ENCODE measurements at places on chromosomes 12 and 14.

- no peak for DNase-seq
Measured at GRCh38 chr12:67237231-67237630, 31.9 kb upstream of the CAND1 start.

DNA sequence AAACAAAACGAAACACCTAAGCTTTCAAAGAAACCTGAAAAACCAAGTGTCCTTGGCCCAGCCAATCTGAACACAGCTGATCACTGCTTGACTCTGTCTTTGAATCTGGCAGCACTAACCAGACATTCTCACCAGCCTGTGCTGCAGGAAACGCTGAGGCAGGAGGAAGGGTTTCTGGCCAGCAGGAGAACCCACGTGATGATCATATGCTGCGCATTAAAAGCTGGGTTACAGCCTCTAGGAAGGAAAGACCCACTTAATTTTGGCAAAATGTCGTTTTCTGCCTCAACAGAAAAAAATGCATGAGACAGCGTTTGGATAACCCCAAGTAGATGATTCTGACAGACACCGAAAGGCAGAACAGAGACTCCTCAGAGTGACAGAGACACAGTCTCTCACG is 9.8 kb downstream of the APPL2 start:
- DNase-seq, result no peak

DNA sequence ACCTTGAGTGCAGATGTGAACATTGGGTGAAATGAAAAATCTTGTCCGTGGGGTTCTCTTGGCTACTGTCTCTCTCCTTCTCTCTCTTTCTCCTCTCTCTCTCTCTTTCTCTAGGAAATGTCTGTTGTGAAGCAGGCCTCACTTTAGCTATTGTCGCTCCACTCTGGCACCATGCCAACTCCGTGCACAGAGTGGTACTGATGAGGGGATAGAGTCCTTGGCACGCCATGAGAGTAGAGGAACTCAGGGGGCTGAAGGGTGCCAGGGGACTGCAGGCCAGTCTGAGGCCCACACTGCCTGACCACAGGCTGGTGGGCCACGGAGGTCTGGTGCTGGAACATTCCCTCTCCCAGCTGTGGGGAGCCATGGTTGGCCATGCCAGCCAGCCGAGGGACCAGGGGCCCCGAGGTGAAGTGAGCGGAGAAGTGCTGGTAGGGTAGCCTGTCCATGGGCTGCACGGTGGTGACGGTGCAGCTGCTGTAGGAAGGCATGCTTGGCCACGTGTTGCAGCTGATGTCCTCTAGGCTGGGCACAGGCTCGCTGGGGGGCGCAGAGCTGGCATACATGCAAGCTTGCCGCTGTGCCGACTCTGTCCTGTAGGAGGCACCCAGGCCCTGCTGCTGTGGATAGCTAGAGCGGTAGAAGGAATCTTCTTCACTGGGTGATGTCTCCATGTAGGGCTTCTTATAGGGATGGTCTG is 50.4 kb downstream of the TBX5 start:
- DNase-seq, result no peak

DNA sequence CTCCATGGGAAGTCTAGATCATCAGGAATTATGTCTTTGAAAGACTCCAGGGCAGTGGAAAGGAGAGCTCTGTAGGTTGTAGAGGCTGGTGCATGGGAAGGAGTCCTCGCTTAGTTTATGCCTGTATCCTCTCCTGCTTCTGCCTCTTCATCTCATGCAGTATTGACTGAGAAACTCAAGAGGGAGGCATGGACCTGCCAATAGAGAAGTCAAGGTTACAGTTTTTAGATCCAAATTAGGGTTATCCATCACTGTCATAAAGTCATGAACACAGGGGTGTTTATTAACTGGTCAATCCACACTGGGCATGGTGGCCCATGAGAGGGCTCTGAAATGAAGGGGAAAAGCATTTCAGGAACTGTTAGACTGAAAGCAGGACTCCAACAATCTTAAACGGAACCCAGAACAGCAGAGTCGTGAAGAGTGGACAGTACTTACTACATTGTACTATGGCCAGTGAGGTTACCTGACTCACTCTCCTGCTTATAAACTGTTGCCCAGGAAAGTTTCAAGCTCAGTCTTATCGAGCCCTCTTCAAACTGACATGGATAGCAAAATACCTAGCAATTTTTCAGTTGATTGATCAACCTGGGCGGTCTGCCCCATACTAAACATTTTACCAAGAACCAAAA is 30.1 kb upstream of the DHRS7 start:
- DNase-seq, result no peak

DNA sequence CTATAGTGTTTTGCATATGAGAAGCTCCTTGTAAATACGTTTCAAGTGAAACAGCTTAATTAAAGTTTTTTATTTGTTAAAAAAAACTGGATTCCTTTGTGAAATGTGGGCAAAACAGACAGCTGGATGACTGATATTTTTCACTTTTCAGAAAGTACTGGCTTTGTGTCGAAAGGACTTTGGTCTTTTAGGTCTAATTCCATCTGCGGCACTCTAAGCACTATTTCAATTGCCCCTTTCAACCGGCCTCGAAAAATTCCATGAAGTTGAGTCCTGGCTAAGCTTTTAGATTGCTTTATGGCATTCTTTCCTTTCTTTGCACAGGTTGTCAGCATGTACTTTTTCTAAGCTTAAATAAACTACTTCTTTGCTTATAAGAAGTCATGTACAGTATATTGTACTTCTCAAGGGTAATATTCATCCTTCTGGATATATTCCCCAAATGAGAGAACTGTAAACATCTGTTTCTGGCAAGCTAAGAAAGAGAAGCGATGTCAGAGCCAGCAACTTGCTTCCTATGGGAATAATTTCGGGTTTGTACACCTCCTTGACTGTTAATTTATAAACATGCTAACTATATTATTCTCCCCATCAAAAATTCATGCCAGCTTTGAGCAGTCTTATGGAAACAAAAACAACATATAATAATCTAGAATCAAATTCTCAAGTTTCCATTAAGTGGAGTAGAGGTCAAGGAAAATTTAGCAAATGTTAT is 611.3 kb downstream of the ETNK1 start:
- DNase-seq, result no peak

GRCh38 chr12:3728686-3729085 is 24.2 kb downstream of the CRACR2A start:
- no peak for DNase-seq

DNA sequence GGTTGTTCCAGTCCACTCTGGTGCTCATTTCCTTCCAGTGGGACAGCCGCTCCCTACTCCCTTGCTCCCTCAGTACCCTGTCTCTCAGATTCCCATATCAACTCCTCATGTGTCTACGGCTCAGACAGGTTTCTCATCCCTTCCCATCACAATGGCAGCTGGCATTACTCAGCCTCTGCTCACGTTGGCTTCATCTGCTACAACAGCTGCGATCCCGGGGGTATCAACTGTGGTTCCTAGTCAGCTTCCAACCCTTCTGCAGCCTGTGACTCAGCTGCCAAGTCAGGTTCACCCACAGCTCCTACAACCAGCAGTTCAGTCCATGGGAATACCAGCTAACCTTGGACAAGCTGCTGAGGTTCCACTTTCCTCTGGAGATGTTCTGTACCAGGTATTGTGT is 69.9 kb downstream of the RAD52 start:
- DNase-seq, result no peak

GRCh38 chr12:120698665-120699064 is 11.6 kb upstream of the UNC119B start:
- DNase-seq, result no peak

- DNase-seq, result peak; percentile 29
Measured at GRCh38 chr14:32950584-32950983, 11.9 kb downstream of the NPAS3 start.

GRCh38 chr12:125519026-125519651 is 453.9 kb downstream of the AACS start:
- no peak for DNase-seq

GRCh38 chr14:30355431-30355913 is 203.5 kb upstream of the G2E3 start:
- peak; percentile 94 for DNase-seq

GRCh38 chr12:82359115-82359478 is 768 bp downstream of the METTL25 start:
- peak; percentile 14 for DNase-seq

GRCh38 chr14:70660967-70661893 is 19.5 kb downstream of the TTC9 start:
- peak; percentile 30 for DNase-seq

- DNase-seq, result no peak
Measured at GRCh38 chr12:21941506-21942376, 515 bp upstream of the ABCC9 start.

- DNase-seq, result no peak
Measured at GRCh38 chr12:4852308-4852707, 57.4 kb upstream of the KCNA1 start.

DNA sequence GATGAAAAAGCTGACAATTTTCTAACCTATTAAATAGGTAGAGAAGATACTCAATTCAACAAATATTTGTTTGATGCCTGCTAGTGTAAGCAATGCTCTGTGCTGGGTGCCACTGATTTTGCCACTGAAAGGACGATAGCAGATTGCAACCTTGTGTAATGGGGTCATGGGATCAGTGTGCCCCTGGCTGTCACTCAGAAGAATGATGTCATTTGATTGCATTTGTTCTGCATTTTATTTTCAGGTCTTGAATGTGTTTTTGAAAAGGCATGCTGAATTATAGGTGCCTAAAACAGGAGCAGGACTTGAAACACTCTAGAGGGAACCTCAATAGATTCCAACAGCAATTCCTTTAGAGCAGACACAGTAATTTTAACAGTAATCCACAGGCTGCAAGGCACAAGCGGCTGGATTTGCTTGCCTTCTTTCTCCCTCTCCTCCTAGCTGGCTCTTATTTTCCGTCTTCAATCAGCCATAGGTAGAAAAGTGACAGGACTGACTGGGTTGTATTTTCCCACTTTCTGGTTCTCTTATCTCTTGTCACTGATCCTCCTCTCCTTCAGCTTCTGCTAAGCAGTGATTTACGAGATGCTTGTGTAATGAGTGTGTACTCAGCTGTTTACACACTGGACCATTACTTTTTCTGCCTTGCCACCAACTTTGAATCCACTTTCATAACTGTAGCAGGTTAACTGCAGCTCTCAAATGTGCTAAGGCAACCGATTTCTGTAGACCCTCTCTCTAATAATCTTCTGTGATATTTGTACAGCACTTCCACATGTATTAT is 4.1 kb downstream of the PLXNC1 start:
- no peak for DNase-seq

- no peak for DNase-seq
Measured at GRCh38 chr12:25352083-25352918, 101.6 kb upstream of the KRAS start.

GRCh38 chr12:48038085-48038484 is 33.8 kb upstream of the COL2A1 start:
- no peak for DNase-seq

DNA sequence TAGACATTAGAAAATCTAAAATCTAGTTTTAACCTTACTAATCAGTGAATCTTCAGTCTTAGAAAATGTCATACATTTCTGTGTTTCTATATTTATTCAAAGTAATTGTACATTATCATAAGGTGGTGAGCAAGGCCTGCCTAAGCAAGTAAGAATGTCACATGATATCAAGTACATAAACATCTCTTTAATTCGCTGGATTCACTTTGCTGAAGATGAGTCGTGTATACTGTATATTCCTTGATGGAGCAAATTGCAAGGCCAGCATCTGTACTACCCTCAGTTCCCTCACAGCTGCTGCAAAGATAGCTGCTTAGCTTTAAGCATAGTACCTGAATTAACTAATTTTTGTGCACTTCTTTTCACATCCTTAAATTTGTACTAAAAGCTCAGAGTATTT is 8.5 kb upstream of the AK7 start:
- no peak for DNase-seq

- no peak for DNase-seq
Measured at GRCh38 chr12:72865921-72866320, 593.8 kb downstream of the TRHDE start.

GRCh38 chr14:71687166-71687831 is 244.9 kb upstream of the RGS6 start:
- no peak for DNase-seq

GRCh38 chr12:23008623-23009022 is 383.7 kb downstream of the ETNK1 start:
- no peak for DNase-seq

DNA sequence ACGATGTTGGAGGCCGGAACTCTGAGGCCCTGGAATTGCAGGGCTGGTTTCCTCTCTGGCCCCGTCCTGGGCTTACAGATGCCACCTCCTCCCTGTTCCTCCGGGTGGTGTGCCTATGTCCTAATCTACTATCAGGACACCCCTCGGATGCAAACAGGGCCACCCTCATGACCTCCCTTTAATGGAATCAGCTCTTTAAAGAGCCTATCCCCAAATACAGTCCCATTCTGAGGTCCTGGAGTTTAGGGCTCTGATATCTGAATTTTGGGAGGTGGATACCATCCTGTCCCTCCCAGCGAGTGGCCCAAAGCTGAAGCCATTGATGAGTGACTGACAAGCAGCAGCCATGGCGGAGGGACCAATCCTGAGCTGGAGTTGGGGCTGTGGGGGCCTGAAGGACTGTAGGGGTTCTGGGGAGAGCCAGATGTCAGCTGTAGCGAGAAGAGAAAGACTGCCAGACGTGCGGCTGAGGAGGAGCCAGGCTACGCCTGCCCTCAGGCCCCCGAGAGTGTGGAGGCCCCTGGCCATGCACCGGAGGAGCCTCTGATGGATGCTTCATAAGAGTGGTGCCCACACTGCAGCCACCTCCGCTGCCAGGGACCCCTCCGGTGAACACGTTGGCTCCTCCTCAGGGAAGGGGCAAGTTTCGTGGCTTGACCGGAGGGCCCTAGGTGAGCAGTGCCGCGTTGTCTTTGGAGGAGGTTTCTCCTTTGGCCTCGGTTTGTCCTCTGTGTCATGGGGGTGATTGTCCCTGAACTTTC is 100.2 kb downstream of the KIF26A start:
- DNase-seq, result no peak

GRCh38 chr12:3279415-3279780 is 202.2 kb downstream of the TSPAN9 start:
- DNase-seq, result no peak

DNA sequence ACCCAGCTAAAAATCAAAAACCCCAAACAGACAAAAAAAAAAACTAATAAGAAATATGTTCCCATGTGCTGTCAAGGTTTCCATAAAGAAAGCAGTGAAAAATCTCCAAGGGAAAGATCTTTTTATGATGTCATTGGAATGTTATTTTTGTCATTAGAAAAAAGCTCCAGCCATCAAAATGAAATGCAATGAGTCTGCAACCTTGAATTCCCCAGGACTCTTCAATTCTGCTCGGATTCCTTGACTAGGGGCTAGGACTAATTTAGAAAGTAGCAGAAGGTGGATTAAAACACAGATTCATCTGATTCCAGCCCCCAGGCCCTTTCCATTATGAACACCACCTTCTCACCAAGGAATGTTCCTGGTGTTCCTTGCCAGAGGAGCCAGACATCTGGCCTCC is 6.0 kb upstream of the PCNX1 start:
- no peak for DNase-seq

GRCh38 chr14:105208738-105209075 is 27.6 kb upstream of the NUDT14 start:
- no peak for DNase-seq

GRCh38 chr14:72833174-72833573 is 60.7 kb downstream of the DPF3 start:
- no peak for DNase-seq

DNA sequence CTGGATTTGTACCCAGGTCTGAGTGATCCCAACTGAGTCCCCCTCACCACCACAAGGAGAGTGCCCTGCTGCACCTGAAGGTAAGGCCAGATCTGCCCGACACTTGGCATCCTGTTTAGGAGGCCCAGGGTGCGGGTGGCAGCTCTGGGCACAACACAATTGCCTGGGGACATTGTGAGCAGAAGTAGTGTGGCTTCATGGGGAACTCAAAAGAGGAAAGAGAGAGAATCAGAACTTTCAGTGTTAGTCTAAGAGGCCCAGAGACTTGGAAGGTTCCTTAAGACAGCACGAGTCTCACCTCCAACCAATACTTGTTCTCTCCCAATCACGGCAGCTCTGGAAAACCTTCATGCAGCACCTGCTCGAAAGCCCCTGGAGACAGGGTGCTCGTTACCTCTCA is 6.6 kb upstream of the SLC8B1 start:
- no peak for DNase-seq
